A172 (cell line): ENCODE measurements at places on chromosomes 16 and 17.

- no peak for DNase-seq
Observed at GRCh38 chr17:55564081-55564480, 52.8 kb upstream of the SMIM36 start.

- peak; percentile 21 for DNase-seq
Observed at GRCh38 chr16:8370374-8371270, 219.7 kb downstream of the TMEM114 start.

DNA sequence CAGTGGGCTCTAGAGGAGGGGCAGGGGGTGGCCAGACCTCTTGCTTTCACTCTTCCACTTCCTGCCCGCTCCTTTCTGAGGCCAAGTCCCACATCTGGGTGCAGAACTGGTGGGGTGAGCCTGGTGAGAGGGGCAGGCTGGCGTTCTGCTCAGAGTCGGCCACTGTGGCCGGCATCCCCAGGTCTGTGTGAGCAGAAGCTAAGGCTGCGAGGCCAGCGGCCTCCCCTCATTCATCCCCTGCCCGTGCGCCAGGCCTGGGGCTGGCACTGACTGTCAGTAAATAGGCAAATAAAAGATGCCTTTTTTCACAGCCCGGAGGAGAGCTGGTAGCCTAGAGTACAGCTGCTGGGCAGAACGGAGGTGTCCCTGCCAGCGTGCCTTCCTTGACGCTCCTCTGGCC, 1.2 kb downstream of the DEF8 start:
- DNase-seq: no peak

DNA sequence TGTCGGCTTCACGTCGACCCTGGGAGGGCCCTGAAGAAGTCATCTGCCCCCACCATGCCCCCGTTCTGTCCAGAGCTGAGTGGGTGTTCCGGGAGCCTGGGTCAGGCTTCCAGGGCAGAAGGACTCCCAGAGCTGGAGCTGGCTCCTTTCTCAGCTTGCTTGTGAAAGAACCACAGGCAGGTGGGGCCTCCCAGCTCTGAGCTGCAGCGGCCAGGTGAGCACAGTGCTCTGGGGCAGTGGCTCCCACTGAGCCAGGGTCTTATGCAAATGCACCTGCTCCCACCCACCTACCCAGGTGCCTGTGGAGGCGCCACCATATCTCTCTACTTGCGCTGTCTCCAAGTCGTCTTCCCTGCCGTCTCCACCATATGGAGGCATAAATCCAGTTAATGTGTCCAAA, 140.0 kb upstream of the RPL38 start:
- DNase-seq: no peak

GRCh38 chr17:19014628-19015215, 10.2 kb upstream of the FAM83G start:
- no peak for DNase-seq

- no peak for DNase-seq
Observed at GRCh38 chr16:21116148-21116693, 34.4 kb downstream of the DNAH3 start.

DNA sequence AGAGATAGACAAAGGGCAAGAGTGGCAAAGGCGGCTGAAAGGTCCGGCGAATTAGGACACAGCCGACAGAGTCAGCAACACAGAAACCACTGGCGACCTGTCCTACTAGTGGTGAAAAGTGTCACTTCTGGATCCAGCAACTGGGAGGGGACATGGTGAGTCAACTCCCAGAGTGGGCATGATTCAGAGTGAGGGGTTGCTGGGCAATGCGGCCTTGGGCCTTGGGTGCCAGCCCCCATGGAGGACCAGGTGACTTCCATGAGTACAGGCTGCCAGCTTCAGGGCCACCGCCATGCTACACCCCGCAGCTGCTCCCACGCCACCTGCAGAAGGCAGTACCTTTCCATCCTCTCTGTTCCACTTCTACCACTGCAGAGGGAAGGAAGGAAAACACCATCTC, 110.6 kb downstream of the ZFHX3 start:
- no peak for DNase-seq
